Natural killer cell (primary cell): ENCODE measurements at places on chromosomes 1 and 21.
A peak's percentile ranks its signal among the peaks of the same experiment; 100 is the strongest.

- DNase-seq, result no peak
- peaks cover 3% of the 10 kb centered on the region for H3K36me3 ChIP-seq
- peak overlapping the region; percentile 83 for H3K27ac ChIP-seq
Observed at GRCh38 chr1:112957133-112957812, 1.3 kb upstream of the SLC16A1 start.

DNA sequence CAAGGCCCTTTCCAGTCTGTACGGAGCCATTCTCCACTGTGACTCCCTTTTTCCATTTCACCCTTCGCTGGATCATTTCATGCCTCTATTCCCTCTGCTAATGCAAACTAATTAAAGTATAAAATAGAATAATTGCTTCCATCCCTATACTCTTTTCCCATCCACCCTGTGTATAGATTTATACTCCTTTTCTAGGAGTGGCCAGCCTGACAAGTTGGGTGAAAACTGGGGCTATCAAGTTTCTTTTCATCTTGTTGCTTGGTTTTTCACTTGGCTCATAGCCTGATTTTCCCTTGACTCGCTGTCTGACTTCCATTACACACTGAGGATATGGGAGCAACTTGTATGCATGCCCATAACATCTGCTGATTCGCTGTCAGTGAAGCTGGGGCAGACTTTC is 107.0 kb downstream of the PLXNA2 start:
- H3K27me3 ChIP-seq, result no peaks in the 10 kb centered on the region
- no peak for DNase-seq
- H3K36me3 ChIP-seq, result no peaks in the 10 kb centered on the region
- no peak overlapping the region for H3K4me3 ChIP-seq
- H3K27ac ChIP-seq, result no peak overlapping the region

DNA sequence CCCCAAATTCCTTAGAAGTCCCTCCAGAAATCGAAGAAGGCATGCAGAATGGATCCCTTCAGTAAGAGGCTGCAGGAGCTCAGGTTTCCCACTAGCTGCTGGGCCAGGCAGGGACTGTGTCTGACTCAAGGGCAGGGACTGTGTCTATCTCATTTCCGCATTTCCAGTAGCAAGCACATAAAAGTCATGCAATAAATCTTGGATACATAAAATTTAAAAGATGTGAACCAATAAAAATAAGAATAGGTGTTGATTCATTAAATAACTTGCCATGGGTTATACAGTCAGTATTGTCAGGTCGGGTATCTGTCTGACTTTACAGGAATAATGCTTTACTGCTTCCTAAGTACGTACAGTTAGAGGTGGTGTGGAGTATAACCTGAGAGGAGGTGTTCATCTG is 15.2 kb downstream of the PM20D1 start:
- no peaks in the 10 kb centered on the region for H3K27me3 ChIP-seq
- H3K27ac ChIP-seq, result no peak overlapping the region
- H3K4me3 ChIP-seq, result no peak overlapping the region
- DNase-seq, result no peak
- no peaks in the 10 kb centered on the region for H3K36me3 ChIP-seq

DNA sequence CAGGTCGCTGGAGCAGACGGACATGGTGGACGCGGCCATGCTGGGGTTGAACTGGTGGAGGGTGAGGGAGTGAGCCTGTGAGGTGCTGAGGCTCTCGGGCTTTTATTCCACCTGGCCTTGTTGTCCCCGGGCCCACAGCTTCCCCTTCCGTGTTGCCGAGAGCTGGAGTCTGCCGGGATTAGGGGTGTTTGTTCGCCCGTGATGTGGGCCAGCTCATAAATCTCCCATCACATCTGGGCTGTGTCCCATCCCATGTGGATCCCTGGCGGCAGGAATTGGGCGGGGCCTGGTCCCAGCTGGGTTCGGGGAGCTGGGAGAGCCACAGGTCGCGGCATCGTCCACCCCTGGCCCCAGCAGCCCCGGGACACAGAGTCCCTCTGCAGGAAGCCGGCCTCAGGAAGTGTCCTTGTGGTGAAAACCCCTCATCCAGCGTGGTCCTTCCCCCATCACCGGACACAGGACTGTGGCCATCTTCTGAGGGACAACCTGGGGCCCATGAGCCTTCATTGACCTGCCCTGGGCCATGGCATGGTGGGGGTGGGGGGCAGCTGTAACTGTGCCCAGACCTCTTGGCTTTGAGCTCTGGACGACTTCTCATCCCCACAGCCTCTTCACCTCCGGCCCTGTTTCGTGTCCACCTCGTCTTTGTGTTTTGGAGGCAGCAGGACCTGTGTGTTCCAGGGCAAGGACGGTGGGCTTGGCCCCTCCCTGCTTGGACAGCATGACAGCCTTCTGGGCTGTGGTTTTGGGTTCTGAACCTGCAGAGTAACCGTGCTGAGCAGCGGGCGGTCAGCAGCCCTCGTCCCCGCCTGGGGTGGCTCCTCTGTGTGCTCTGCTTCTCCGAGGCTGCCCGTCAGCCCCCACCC is at the start of gene KRTAP10-6:
Gene KRTAP10-6, minus strand, starts transcription at position 60 of the 866 bp plus-strand sequence. Its CDS starts 21 bp downstream, at position 39.
- H3K4me1 ChIP-seq, result no peaks in the 10 kb centered on the region
- no peaks in the 10 kb centered on the region for H3K27me3 ChIP-seq
- DNase-seq, result no peak
- H3K27ac ChIP-seq, result no peak within 1 kb of the TSS
- no peaks in the 10 kb centered on the region for H3K36me3 ChIP-seq
- no peak within 1 kb of the TSS for H3K4me3 ChIP-seq

DNA sequence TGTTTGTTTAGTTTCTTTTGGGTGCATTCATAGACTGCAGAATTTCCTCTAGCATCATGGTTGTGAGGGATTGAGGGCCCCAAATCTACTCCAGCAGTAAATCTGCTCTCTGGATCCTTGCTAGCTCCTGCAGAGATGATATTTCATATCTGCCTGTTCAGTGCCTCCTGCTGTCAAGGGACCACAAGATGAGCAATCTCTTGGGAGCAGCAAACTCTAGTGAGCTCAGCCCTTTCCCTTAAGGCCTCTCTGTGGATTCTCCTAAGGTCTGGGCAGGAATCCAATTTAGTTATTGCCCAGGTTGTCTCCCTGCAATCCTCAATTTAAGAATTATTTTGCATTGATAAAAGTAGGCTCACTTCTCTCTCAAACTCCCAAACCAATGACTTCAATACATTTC is 76.9 kb downstream of the RGS18 start:
- H3K36me3 ChIP-seq, result no peaks in the 10 kb centered on the region
- H3K27me3 ChIP-seq, result no peaks in the 10 kb centered on the region
- no peak for DNase-seq
- H3K4me3 ChIP-seq, result no peak overlapping the region
- H3K27ac ChIP-seq, result no peak overlapping the region
